Activated T-helper 9 cell treated with anti-CD3 and anti-CD28 coated beads, Interleukin-2, amount 50 U/mL, for 16 hours (primary cell): ENCODE measurements at places on chromosomes 6 and 20.

DNA sequence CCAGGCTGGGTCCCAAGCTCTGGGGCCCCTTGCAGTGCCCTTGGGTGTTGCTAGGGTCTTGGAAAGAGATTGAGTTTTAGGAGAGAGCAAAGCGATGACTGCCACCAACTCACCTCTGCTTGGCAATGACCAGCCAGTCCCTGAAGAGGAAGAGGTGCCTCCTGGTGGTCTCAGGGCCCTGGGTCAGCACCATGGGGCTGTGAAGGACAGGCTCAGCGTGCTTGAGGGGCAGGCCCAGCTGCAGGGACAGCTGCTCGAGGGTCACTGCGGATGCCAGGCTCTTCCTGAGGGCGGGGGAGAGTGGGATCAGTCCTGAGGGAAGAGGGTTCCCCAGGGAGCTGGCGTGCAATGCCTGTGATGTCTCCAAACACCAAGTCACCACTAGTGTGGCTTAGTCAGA lies 50.8 kb upstream of the TAGAP start:
- no peak for DNase-seq

DNA sequence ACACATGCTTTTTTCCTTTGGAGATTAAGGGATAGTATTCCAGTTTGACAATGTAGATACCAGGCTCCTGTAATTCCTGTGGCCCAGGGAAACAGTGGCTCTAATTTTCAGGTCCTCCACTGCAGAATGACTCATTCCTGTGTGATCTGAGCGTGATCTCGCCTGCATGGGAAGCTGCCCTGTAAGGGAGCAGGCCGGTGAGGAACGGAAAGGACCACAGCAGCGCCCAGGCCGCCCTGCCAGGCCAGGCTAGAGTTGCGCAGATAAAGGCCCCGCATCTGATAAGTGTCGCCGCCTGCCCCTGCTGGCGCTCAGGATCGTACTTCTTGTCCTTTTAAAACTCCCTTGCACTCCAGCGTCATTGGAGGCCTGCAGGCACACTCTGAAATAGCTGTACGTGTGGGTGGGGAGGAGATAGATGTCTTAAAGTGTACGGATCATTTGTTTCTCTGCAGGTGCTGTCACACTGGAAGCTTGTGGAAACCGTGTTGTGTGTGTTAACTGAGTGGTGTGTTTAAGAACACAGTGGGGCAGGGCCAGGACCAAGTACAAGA lies 60.7 kb downstream of the SYNJ2 start:
- DNase-seq: no peak

DNA sequence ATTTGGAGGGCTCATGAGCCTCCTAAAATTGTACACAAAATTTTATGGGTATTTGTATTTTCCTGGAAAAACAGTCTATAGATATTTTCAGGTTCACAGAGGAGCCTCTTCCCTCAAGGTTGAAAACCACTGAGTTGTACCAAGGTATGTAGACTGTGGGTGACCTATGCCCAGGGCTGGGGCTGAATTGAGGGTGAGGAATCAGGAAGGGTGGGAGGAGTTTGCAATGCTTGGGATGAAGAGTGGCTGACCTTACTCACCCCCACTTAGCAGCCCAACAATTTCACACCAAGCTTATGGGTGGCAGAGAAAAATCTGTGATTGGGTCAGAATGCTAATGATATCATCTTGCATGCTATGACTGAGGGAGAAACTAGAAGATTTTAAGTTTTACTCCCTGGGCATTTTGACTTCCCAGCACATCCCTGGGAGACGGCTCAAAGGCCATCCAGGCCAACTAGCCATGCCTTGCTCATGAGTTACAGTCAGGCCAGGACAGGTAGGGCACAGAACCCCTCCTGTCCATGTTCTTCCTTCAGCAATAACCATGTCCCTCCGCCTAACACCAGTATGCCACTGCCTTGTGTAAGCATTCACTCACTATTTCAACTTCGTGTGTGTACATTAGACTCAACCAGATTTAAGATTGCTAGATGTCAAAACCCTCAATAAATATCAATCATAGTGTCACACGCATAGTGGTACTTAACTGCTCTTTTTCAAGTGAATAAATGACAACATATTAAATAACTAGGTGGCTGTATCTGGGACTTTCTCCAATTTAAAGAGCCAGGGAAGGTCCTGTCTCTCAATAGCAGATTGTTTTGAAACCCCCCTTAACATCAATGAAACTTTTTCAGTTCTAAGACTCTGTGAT lies 16.6 kb downstream of the ADTRP start:
- no peak for DNase-seq

DNA sequence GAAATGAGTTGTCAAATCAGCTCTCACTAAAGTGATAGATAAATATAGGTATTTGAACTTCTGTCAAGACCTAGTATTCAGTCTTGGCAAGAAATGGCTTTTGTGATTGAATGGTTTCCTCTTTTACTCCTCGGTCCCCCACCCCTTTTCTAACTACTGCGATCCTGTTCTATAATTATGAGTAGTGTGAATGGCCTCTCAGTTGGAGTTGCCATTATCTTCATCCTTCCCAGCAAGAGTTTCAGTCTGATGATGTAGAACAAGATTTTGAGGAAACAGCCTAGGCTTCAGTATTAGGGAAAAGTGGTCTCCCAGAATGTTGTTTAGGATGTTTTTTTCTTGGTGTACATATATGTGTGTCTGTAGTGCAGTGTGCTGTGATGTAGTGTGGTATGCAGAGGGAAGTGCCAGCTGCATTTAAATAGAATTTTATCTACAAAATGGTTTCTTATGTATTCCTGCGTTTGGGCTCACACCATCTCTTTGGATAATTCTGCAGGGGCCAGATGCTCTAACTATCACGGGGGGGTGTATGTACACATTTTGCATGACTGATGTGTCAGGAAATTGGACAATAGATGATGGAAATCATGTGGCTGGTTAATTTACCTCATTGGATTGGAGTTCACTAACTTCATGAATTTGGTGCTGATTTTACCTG lies 180.1 kb upstream of the MMS22L start:
- DNase-seq: no peak

GRCh38 chr20:20014659-20015058 lies 2.5 kb upstream of the NAA20 start:
- DNase-seq: no peak

DNA sequence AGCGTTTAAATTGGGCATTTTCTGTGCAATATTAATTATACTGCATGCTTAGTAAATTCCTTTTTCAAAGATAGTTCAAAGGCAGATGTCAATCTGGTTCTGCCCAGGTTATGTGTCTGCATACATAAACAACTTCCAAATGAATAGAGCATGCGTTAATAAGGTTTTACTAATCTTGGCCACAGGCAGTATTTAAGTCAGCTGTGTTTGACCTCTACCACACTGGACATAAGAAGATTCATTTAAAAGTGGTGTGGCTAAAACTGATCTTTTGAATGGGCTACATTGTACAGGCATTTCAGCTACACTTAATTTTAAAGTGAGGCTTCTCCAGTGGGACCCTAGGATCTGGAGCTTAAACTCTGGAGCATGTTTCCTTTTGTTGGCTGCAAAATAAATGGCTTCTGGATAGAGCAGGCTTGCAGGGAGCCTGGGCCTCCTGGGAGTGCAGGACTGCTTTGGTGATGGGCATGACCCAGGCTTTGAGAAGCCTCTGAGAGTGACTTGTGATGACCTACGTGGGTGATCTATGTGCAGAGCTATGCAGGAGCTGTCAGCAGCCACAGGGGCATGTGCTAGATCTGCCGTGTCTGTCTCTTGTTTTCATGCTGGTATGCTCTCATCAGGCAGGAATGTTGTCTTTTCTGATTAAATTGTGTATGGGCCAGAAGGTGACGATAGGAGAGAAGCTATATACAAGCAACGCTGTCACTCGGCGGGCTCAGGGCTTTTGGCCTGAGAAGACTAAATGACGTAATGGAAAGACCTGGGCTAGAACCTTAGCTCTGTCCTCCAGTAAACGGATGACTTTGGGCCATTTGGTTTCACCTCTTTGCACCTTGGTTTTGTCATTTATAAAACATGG lies 331.2 kb downstream of the QKI start:
- DNase-seq: no peak

DNA sequence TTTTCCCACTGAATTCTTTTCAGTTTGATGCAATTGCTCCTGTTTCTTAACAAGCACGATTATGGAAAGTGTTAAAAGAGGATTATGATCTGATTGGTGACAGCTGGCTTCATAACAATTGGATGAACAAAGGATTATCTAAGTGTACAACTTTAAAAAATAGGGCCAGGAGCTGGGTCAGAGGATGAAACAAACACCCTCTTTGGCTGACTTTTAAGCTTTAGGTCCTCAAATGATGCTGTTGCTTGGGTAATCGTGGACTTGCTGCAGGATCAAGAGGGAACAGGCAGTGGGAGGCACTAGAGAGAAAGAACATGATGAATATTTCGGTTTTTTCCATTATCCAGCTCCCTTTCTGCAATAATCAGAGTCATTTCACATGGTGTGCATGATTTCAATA lies 35.5 kb upstream of the TMX4 start:
- DNase-seq: no peak

GRCh38 chr6:77030929-77031674 lies 432.2 kb downstream of the HTR1B start:
- DNase-seq: no peak

DNA sequence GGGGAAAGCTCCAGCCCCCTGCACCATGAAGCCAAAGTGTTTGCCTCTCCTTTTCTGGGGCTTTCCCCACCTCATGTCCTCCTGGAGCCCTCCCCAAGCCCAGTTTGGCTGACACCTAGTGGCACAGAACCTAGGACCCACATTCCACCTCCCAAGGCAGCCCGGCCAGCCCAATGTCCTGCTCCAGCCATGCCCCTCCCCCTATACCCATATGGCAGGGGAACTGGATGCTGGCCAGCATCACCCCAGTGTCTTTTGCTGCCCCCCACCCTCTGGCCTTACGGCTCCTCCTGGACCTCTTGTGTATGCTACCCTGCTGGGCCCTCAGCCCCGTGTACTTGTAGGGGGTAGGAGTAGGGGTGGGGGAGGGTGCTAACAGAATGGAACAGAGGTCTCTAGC lies 170.1 kb downstream of the KIF6 start:
- no peak for DNase-seq
